ELR (cell line): ENCODE measurements at places on chromosomes 2 and 18.

GRCh38 chr18:73973972-73974371 lies 173.7 kb downstream of the FBXO15 start:
- DNase-seq, result no peak

DNA sequence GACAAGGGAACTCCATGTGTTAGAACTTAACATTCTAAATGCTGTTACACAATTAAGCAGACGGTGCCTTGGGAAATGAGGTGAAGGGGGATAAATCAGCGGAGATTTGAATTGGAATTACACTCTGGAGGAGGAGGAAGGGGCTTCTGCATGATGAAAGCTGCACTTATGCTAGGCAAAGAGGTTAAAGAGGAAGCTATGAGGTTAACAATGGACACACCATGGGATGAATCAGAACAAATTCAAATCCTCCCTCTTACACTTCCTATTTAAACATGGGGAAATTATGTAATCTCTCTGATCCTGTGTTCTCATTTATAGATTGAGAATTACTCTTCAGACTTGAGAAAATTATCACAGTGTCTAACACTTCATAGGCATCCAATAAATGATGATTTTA lies 121.5 kb upstream of the SIX2 start:
- peak; percentile 5 for DNase-seq

- no peak for DNase-seq
Observed at GRCh38 chr2:109153807-109154206, 24.8 kb downstream of the SH3RF3 start.

DNA sequence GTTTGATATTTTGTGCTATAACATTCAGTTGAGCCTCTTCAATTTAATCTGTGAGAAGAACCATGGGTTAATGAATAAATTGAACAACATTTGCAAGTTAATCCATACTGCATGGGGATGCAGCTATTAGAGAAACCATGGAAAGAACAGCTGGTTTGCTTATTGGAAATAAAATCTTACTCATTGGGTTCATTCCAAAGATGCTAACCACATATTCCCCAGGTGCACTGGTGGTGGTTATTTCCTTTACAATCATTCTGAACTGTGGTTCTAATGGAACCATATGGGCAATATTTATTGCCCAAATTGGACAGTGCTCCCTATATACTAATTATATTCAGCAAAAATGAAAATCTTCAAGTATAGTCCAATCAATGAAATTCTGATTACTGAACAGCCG lies 1200.4 kb upstream of the CDH2 start:
- DNase-seq, result no peak

GRCh38 chr2:150888337-150888736 lies 373.3 kb downstream of the RBM43 start:
- peak; percentile 54 for DNase-seq

- DNase-seq, result no peak
Observed at GRCh38 chr2:37453027-37453426, 108.6 kb downstream of the QPCT start.

GRCh38 chr2:241007880-241008710 lies 9.7 kb downstream of the SNED1 start:
- DNase-seq, result no peak

DNA sequence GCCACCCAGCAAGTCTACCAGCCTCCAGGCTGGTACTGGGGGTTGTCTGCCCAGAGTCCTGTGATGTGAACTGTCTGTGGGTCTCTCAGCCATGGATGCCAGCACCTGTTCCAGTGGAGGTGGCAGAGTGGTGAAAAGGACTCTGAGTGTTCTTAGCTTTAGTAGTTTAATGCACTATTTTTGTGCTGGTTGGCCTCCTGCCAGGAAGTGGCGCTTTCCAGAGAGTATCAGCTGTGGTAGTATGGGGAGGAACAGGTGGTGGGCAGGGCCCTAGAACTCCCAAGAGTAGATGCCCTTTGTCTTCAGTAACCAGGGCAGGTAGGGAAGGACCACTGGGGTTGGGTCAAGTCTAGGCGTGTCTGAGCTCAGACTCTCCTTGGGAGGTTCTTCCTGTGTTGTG lies 356.7 kb downstream of the STK39 start:
- DNase-seq, result no peak

DNA sequence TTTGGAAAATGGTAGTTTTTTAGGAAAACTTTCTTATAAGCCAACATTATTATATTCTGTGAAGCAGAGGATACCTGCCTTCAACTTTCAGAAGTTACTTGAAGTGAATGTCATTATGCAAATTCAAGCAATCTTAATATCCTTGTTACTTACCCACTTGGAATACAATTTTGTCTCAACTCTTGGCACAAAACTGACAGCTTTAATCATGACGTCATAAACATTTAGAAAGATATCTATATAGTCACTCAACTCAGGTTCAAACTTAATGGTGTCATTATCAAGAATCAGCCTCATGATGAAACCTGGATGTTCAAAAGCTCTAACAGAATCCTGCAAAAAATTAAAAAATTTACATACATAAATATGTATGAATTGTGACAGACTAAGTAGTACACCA lies 68.1 kb downstream of the DNAH7 start:
- no peak for DNase-seq

- DNase-seq, result peak; percentile 13
Observed at GRCh38 chr18:22470248-22471235, 52.8 kb upstream of the CTAGE1 start.

DNA sequence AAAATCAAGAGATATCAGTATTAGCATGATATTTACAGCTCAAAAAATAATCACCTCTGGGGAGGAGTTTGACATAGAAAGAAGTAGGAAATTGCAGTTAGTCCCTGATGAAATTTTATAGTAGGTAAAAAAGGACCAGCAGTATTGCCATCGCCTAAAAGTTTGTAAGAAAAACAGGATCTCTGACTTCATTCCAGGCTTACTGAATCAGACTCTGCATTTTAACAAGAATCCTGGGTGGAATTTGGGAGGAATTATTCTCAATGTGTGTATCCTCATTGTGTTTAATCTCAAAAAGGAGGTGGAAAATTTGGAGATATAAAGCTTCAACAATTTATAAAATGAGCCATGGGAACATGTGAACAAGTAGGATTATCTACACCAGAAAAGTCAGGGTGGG lies 31.2 kb upstream of the STAT1 start:
- no peak for DNase-seq

DNA sequence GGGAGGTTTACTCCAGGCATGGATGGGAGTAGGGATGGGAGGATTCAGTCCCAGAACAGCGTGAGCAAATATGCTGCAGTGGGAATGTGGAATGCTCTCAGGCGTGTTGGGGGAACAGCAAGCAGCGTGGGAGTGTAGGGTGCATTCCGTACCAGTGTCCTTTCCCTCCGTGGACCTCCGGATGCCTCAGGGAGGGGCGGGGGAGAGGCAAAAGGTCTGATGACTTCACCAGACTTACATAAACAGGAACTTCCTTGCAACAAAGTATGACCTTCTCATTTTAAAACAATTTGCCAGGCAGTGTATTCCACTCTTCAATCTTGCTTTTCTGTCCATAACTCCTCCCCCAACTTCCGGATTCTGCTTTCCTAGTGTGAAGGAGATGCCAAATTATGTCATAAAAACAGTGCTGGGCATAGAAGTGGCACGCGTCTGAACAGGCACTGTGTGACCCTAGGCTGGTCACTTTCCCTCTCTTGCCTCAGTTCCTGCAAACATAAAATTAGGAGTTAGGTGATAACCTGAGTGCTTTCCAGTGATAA lies 36.9 kb downstream of the RPL37A start:
- DNase-seq, result peak; percentile 92

DNA sequence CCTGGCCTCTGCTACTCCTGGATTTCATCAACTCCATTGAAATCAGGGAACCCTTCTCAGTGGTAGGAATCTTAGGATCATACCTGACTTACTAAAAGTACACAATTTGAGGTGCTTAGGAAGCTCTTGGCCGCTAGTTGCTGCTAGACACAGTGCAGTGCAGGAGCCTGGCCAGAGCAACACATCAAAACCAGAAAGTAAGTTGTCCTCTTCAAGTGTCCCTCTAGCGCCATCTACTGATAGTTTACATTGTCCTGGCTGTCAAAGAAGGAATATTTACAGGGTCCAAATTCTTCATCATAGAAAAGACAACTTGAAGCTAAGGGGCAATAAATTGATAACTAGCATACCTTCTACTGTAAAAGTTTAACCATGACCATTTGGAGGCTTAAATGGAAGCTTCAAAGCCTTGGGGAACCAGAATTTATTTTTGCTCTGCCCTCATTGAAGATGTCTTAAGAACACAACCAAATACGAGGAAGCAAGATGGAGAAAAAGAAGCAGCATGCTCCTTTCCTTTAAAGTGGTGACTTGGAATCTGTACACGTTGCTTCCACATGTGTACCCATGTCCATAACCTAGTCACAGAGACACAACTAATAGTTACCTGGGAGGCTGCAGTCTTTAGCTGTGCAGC lies 889.1 kb upstream of the GCFC2 start:
- peak; percentile 61 for DNase-seq

DNA sequence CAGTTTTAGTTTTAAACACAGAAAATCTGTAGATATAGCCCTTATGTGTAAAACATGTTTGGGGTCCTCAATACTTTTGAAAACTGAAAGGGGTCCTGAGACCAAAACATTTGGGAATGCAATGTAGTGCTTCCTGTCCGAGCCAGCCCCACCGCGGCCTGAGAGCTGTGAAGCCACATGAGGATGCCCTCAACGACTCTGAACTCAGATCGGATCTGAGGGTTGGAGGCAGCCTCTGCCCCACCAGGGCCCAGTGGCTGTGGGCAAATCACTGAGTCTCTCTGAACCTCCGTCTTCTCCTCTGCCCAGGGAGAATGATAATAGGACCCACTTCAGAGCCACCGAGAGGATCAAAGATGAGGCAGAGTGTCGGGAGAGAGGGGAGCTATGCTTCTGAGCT lies 33.4 kb upstream of the HPCAL1 start:
- DNase-seq, result no peak

DNA sequence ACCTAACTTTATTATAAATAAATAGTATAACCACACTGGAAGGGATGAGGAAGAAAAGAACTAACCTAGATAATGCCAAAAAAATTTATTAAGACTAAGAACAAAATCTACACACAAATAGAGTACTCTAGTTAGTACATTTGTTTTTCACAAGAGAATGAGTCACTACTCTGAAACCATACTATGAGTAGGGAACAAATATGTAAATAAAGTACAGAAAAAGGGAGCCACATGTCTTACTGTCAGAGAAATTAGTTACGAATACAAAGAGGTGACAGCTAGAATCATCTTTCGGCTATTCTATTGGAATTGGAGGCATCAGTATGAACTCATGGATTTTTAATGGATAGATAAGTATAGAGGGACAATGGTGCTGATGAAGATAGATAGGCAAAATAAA lies 150.5 kb downstream of the COPS8 start:
- DNase-seq, result peak; percentile 82

DNA sequence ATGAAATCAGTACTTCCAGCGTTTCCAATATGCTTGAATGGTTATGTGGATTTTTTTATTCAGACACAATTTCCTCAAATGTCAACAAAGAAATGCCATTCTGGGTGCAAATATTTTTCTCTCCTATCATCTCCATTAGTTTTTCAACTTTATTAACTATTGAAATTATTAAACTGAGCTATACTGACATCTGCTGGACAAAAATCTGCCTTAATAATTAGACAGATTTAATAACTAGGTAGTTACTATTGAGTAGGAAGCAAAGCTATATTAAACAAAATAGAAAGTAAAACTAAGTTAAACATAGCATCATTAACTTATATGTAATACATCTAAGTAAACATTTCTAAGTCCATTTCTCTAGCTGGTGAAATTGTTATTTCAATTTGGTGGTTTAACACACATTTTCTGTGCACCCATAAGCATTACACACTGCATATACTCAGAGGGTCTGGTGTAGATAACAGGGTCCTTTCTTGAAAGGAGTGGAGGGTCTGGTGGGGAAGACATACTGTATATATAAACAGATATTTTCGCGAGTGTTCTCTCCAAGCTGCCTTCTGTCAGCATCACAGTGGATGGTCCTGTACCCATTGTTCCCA lies 77.0 kb downstream of the LANCL1 start:
- peak; percentile 38 for DNase-seq

- DNase-seq, result peak; percentile 17
Observed at GRCh38 chr2:193869564-193869963, 1674.8 kb upstream of the TMEFF2 start.

DNA sequence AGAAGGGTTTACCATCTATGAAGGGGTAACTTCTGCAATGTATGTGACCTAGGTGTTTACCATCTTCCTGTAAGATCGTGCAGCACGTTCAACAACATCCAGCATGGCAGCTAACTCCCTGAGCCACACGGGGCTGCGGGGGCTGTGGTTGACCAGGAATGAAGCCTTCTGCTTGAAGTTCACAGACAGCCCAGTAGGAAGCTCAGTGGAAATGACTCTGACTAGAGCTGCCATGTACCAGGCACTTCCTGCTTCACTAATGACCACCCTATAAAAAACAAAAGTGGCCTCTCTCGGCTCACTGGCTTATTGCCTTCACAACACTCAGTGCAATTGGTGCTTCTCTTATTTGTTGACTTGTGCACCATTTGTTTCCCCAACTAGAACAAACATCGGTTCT lies 99.7 kb upstream of the SMAD7 start:
- DNase-seq, result no peak

GRCh38 chr18:46632401-46633071 lies 24.5 kb downstream of the LOXHD1 start:
- DNase-seq, result peak; percentile 57

DNA sequence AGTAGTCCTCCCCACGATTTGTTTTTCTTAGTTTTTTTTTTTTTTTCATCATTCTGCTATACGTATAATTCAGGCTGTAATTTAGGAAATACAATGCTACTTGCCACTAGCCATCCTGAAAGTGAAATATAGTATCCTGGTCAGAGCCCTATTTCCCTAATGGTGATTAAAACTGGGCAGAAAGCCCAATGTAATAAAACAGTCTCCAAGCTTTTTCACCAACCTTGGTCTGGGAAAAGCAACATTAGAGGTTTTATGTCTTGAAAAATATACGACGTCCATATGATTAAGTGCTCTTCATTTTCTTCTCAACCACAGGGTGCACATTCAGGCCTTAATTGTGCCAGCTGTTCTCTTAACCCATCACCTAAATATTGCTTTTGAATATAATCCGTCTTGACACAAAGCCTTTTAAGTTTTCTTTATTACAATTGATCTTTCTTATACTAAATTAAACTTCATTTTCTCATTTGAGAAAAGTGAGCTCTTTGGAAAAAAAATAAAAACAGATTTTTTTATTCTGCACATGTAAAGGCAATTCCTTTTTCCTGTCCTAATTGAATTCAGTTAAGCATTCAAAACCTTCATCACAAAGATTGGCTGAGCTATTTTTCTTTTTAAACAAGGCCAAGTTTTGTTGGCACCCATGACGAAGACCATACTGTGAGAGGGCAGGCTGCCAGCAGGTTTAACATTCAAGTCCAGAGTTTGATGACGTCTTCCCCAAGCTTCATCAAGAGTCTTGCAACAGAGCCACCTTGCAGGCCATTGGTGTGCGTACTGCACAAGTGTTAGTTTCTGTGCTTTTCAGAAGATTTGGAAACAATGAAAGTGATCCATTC lies 52.7 kb downstream of the MAP2 start:
- no peak for DNase-seq

DNA sequence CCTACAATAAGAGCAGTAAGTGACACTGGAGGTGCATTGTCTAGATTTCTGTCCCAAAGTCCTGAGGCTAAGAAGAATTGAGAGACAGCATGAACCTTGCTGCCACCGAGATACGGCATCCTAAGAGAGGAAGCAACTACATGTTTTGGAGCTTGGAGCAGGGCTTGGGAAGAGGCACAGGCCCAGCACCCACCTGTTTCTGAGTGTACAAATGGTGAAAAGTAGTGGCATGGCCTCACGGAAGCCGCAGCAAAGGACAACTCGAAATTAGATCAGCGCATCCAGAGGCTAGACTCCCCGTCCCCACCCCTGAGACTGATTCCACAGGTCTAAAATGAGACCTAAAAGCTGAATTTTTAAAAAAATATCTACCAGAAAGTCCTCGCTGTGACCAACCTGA lies 127.5 kb downstream of the PTGR3 start:
- no peak for DNase-seq
